ENCODE measurements at places on chromosomes 5 and 9. TPM values are rescaled to one million over a fixed set of nuclear protein-coding genes. Genes with fewer than 3 reads are reported as not detected.

The LCP2 gene
- total RNA-seq = 4.9 TPM

The SGCD gene
- total RNA-seq = 28.4 TPM

The FOXD1 gene
- 0.94 TPM for total RNA-seq

The DMRT3 gene
- 0.44 TPM for total RNA-seq

The PCDHB4 gene
- total RNA-seq = 2.0 TPM

The DEPDC1B gene
- 0.15 TPM for total RNA-seq

The GRXCR2 gene
- total RNA-seq = not detected

The NDUFA8 gene
- total RNA-seq = 140 TPM

The NRG2 gene
- total RNA-seq = 2.6 TPM

The FAM151B gene
- total RNA-seq = 0.63 TPM

The LRRC19 gene
- not detected for total RNA-seq

The F12 gene
- total RNA-seq = not detected

The PCDHA9 gene
- total RNA-seq = 0.04 TPM

The GFI1B gene
- not detected for total RNA-seq

The PTGDS gene
- total RNA-seq = 71.2 TPM

The ADCY2 gene
- 76.9 TPM for total RNA-seq

The CTSV gene
- total RNA-seq = 0.17 TPM

The OTP gene
- not detected for total RNA-seq

The PAEP gene
- total RNA-seq = not detected

The TLE1 gene
- 14.6 TPM for total RNA-seq

The SPATA31E1 gene
- total RNA-seq = not detected

The GFPT2 gene
- total RNA-seq = 6.1 TPM

The STXBP1 gene
- total RNA-seq = 10.8 TPM

The SLC34A3 gene
- total RNA-seq = not detected

The OR1Q1 gene
- total RNA-seq = not detected

The ZNF618 gene
- total RNA-seq = 1.3 TPM

The ARSI gene
- total RNA-seq = not detected

The ACOT12 gene
- total RNA-seq = not detected

The UNC13B gene
- total RNA-seq = 11.9 TPM

The MCTP1 gene
- 8.8 TPM for total RNA-seq

The SUSD1 gene
- total RNA-seq = 2.6 TPM

The TYRP1 gene
- 10.7 TPM for total RNA-seq

The PCDHB5 gene
- total RNA-seq = 0.99 TPM

Data from psoas muscle (tissue), 8 donors.